Caudate nucleus (tissue), 63 donors: ENCODE measurements at places on chromosomes 11 and 22.

- DNase-seq: no peak
Measured at GRCh38 chr22:22928666-22929380, 41.2 kb downstream of the IGLL5 start.

DNA sequence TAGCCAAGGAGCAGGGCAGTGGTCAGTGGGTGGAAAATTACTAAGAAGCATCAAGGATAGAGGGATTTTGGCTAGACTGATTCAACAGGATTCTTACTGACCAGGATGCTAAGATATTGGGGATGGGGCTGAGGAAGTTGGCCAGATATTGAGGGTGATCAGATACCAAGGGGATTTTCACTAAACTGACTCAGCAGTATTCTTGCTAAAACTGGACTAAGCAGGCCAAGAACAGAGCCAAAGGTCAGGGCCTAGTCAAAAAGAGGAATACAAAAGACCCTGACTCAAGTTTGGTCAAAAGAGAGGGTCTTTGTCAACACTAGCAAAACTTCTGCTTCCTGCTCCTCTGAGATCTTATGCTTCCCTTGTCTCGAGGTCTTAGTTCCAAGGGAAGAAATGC lies 38.6 kb upstream of the DEUP1 start:
- no peak for DNase-seq

DNA sequence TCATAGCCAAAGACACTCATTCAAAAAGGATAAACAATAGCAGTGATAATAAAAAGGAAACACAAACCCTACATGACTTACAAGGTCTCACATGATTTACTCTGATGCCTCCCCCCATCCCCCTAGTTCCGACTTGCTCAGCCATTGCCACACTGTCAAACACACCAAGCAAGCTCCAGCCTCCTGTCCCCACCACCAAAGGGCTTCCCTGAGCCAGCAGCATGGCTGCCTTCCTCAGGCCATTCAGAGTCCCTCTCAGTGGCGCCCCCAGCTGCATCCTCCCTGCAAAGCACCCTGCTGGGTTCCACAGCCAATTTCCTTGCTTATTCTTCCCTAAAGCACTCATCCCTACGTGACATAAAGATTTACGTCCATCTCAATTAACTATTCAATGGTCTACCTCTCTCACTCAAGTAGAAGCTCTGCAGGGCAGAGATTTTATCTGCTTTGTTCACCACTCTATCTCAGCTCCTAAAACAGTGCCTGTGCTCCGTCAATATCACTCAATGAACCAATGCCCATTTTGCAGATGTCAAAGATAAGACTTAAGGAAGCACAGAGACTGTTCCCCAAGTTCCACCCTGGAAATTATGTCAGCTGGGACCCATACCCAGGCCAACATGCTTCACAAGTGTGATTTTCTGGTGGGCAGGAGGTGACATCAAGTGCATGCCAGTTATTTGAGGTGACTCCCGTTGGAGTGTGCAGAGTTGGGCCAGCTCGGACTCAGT lies 106.9 kb downstream of the SYN3 start:
- DNase-seq: no peak

DNA sequence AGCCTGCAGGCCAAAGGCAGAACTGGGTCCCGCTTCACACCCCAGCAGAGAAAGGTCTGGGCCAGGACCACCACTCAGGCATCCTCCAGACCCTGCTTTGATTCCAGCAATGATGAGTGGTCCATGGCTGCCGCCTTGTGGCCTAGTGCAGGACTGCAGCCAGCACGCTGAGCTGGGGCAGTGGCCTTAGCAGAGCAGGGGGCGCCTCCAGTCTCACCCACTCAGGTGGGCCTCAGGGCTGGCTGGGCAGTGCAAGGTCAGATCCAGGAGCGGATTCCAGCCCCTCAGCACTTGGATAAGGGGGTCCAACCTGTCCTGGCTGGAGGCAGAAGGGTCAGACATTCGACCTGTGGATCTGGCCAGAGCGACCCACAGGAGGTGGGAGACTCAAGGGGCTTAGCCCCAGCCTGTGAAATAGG lies 9.6 kb upstream of the PDE2A start:
- peak; percentile 10 for DNase-seq

GRCh38 chr11:22808571-22809197 lies 20.9 kb downstream of the SVIP start:
- no peak for DNase-seq

- no peak for DNase-seq
Measured at GRCh38 chr11:129580278-129580677, 204.6 kb downstream of the BARX2 start.

GRCh38 chr11:5384335-5384734 lies 723 bp downstream of the OR51M1 start:
- no peak for DNase-seq

DNA sequence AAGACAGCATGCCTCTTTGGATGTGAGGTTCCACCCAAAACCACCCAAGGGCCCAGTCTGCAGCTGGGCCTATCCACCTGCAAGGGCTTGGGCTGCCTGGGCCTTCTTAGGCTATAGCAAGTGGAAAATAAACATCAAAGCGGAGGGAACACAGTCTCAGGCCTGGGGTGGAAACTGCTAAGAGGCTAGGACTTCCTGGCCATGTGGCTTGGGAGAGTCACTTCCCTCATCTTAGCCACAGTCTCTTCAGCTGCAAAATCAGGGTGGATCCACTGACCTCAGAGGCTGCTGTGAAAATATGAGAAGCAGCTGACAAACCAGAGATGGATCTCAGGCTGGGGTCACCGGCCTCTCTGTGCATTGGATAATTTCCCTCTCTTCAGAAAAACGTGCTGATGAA lies 30.6 kb upstream of the TFIP11 start:
- no peak for DNase-seq

DNA sequence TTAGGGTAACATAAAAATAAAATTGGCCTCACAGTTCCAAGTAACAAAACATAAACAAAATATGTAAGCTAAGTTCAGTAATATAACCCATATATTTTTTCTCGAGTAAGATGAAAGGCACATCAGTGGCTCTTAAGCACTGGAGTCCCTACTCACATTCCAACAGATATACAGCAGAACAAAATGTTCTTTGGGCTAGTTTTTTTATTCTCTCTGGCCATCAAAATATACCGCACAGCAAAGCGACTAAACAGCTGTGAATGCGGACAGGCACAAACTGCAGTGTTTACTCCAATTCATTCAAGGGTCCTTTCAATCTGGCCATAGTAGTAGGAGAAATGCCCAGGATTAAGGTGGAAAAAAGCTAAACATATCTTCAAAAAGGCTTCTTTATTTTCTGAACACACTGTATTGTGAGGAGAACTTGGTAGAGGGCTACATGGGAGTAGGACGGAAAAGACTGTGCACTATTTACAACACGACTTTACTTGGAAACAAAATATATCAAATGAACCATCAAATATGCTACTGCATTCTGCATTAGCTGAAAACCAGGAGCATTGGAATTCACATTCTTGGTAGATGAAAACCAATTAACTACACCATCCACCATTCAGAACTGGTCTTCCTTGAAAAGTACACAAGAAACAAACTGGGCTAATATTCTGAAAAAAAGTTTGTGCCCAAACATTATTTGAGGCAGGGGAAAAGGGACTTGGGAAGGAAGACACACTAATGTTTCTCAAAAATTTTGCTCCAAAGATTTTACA lies 4.4 kb downstream of the CDON start:
- no peak for DNase-seq

GRCh38 chr11:123055191-123055901 lies 6.6 kb downstream of the HSPA8 start:
- DNase-seq: no peak

DNA sequence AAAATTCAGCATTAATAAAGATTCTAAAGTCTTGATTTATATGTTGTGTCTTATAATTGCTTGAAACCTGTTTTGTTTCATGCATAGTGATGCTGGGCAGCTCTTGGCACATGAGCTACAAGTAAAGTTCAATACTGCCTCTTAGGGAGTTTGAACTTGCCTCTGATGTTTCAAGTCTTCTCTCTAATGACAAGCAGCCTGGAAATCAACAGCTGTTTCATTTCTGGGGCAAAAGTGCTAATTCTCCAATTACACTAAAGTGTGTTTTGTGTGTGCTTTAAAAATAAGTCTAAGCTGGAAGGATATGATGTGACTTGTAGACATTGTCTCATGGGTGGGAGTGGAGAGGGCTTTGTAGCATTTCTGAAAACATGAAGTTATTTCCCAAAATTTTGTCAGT lies 23.7 kb upstream of the SESN3 start:
- DNase-seq: no peak

DNA sequence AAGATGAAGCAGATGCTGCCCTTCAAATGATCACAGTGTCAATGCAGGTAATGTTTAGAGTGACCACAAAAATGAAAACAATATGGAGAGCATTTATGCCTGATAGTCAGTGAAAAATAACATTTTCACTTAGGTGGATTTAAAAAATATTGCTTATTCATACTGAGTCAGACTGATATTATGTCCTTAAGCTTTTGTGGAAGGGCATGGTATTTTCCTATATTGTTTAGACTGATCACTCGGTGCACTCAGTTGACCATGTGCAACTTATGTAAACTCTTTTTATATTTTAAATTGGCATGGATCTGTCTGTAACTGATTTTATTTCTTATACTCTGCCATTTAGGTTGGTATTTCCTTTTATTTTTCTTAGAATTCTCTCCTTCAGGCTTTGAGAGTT lies 106.6 kb downstream of the DYNC2H1 start:
- no peak for DNase-seq

DNA sequence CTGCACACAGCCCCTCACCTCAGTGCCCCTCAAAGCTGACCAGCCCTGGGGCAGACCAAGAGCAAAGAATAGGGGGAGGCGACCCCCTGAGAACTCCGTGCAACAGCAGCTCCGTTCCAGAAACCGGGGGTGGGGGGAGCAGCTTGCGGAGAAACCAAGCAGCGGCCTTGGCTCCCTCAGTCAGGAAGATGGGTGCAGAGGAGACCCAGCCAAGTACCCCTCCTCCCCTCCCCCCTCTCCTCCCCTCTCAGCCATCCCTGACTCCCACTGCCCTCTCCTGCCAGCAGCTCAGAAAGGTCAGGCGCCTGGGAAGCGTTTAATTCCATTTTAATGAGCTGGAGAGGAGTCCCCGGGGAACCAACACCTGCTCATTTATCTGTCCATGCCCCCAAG lies 78.9 kb downstream of the PDE2A start:
- no peak for DNase-seq

DNA sequence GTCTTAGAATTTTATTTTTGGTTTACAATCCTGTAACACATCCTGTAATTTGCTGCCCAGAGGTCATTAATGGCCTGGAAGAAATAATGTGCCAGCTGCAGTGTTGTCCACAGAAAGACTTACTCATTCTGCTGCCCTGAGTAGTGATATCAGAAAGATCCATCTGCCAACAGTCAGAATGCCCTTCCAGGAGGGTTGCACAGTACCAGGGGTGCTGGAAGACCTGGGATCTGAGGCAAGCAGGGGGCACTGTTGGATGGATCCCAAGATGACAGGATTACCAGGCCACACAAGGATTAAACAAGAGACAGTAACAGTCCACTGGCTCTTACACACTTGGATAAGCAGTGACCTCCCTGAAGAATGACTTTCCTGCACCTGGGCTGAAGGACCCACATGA lies 93.8 kb upstream of the TOP3B start:
- DNase-seq: no peak
